ENCODE measurements at places on chromosomes 5 and 9.

GRCh38 chr9:101399643-101399970 is 956 bp downstream of the ZNF189 start:
- DNase-seq, result no peak

DNA sequence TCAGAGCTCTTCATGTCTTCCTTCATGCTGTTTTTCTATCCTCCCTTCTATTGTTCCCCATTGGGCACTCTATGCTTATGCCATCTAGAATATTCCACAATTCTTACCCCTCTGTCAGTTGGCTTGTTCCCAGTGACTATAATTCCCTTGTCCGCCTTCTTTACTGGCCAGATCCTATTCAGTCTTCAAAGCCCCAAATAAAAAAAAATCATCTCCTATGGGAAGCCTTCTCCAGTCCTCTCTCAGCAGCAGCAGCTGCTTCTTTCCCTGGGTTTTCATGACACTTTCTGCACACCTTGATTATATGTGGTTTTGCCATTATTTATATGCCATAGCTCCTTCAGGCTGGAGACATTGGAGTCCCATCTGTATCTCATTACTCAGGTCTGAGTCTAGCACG is 54.6 kb upstream of the TNFAIP8 start:
- DNase-seq, result no peak

GRCh38 chr5:158406884-158407823 is 548.2 kb upstream of the CLINT1 start:
- DNase-seq, result no peak

GRCh38 chr5:149237662-149238061 is 34.0 kb upstream of the AFAP1L1 start:
- DNase-seq, result no peak

DNA sequence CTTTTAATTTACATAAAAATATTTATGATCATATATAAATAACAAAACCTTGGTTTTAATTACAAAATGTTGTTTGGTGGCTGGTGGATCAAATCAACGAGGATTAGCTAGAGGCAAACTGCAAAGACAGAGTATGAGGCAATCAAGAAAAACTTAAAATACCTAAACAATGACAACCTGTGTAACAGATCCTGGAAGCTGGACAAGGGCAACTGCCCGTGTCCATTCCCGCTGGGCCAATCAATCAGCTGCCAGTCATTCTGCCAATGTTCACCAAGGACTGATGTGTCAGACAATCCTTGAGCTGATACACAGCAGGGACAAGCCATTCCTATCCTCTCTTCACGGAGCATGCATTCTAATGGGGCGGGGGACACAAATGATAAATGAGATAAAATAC is 3.2 kb upstream of the TENT4A start:
- no peak for DNase-seq

- no peak for DNase-seq
Measured at GRCh38 chr9:85528607-85529006, 213.1 kb downstream of the AGTPBP1 start.

- peak; percentile 55 for DNase-seq
Measured at GRCh38 chr5:446883-447263, 3.9 kb downstream of the EXOC3 start.

DNA sequence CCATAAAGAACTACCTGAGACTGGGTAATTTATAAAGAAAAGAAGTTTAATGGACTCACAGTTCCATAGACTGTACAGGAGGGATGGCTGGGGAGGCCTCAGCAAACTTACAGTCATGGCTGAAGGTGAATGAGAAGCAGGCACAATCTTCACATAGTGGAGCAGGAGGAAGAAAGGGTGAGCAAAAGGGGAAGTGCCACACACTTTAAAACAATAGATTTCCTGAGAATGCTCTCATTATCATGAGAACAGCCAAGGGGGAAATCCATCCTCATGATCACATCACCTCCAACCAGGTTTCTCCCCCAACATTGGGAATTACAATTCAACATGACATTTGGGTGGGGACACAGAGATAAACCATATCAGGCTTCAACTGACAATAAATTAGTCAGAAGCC is 664.9 kb downstream of the TAF11L14 start:
- no peak for DNase-seq

DNA sequence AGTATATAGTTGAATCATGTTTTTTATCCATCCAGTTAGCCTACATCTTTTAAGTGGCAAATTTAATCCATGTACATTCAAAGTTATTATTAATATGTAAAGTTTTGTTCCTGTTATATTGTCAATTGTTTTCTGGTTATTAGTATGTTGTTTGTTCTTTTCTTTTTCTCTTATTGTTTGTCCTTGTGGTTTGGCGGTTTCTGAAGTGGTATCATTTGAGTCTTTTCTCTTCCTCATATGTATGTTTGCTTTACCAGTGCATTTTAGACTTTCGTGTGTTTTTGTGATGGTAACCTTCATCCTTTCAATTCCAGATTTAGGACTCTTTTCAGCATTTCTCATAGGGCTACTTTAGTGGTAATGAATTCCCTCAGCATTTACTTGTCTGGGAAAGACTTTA is 130.4 kb upstream of the RFX3 start:
- no peak for DNase-seq

DNA sequence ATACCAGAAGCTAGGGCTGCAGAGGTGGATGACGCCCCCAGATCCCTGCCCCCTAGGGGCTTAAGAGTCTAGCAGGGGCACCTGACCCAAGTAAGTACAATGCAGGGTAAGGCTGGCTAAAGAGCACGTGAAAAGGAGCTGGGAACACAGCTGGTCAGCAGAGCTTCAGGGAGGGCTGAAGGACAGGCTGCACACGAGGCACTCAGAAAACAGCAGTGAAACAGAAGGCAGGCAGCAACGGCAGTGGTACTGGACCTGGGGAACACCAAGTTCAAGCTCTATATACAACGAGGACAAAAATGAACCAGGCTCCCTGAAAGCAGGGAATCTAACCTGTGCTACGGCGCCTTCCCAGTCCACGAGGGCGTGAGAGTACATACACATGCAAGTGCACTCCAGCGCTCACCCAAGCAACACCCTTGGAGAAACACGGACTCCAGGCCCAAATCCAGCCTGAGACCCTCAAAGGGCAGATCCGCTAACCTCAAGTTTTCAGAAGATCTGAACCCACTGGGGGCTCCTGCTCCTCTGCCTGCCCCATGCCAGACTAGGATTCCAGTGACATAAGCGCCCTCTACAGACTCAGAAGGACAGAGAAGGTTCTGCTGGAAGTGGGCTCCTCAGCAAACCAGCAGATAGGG is 57.4 kb downstream of the PSMB7 start:
- DNase-seq, result no peak
